ENCODE measurements at places on chromosomes 7 and 10.

DNA sequence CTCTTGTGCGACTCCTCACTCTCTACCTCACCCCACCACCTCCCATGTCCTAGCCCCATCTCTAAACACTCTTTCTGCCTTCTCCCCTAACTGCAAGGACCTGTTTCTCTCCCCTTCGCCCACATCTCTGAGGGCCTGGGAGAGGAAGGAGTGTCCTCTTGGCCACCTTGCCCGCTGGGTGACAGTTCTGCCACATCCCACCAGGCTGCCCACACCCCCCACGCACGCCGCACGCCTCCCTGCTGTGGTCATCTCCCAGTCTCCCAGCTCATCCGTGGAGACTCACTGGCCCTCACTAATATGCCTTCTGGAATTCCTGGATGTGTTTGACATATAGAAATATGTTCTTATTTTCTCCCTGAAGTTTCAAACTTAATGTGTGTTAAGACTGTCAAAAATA, 48.5 kb downstream of the GRB10 start:
- no peak for DNase-seq

- no peak for DNase-seq
Observed at GRCh38 chr7:138491612-138492386, 31.7 kb downstream of the TRIM24 start.

DNA sequence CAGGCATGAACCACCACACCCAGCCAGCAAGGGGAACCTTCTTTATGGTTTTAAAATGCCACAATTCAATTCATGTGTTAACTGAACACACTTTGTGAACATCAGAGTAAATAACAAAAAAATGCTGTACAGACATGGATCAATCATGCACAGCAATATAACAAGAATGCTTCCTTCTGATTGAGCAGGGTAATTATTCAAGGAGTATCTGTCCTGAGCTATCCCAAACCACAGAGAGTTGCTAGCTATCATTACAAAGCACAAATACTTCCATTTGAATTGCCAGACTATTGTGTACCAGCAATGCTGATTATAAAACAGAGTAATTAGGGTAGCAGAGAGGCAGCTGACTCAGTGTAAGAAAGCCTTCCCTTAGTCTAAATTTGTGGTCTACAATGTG, 11.3 kb upstream of the RHOBTB1 start:
- DNase-seq: no peak

- DNase-seq: no peak
Observed at GRCh38 chr10:96271016-96271815, at the start of gene BLNK. BLNK (minus strand) TSS chr10:96271569; CDS start chr10:96271398, 171 bp downstream.

- DNase-seq: peak; percentile 82
Observed at GRCh38 chr10:70478191-70479164, at the start of gene PALD1. PALD1 (plus strand) TSS chr10:70478767; CDS start chr10:70525952, 47,185 bp downstream.

DNA sequence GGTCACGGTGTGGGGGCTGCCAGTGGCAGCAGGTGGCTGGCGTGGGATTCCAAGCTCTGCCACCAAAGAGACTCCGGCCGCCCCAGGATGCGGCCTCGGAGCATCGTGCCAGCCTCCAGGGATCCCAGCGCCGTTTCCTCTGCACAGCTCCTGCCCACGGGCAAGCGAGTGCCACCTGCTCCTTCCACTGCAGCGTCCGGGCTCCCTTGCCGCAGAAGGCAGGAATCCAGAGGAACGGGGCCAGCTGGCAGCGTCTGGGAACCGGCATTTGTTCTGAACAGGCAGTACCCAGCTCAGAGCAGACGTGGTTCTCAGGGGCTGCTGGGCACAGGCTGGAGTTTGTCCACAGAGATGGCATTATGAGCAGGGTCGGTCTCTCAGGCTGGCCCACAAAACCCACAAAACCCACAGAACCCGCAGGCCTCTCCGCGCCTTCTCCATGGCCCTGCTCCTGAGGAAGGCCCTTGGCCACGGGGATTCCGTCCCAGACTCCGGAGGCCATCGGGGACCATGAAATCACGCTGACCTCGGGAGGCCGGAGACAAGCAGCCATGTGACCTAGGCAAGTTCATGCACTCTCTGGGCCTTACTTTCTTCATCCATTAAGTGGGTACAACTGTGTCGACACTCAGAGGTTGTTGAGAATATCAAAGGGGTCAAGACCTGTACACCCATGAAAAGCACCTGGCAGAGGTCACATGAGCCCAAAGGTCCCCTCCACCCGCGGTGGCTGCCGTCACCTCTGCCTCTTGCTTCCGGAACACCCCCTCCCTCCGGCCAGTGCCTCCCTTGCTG, 72.1 kb upstream of the TNRC18 start:
- DNase-seq: peak; percentile 72

DNA sequence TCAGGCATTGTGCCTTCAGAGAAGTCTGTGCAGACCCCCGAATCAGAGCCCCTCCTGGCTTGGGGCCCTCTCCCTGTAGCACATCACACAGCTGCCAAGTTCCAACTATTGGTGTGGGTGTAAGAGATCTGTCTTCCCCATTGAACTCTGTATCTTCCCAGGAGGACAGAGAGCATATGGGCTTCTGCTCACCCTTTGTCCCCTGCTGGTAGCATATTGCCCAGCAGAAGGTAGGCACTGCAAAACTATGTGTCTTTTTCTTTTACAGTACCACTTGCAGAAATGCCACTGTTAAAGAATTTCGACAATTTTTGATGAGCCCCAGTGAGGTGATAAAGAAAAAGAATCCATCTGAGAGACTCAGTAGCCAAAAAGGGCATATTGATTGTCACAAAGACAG, 59.6 kb downstream of the NPY start:
- no peak for DNase-seq

DNA sequence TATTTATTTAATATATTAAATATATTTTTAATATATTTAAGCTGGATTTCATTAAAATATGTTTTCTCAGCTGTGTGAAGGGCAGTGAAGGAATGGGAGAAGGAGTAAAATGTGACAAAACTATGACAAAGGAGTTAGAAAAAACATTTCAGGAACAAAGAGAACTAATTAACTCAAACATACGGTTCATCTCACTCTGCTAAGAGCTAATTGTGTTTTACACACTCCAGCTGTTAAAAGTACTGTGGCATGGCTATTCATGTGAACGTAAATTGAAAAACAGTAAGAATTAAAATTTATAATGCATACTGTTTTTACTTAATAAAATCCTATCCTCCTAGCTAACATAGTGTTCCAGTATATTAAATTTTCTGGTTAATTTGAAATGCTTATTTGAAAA, 262.5 kb upstream of the GNAI1 start:
- DNase-seq: no peak

- no peak for DNase-seq
Observed at GRCh38 chr10:87541114-87541513, 36.4 kb downstream of the MINPP1 start.

- no peak for DNase-seq
Observed at GRCh38 chr7:73477376-73477775, 43.8 kb downstream of the FZD9 start.

DNA sequence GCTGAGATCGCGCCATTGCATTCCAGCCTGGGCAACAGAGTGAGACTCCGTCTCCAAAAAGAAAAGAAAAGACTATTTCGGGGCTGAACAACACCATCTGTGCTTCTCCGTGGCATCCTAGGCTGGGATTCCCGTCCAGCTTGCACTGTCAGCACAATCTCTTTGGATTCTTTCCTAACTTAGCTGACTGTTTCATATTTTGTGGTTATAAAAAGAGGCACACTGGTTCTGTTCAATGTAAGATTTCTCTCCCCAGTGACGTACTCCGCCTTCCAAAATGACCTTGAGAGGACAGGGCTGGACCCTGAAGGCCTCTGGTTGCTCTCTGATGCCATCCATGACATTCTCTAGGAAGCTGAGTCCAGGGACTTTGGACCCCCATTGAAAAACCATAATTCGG, 8.8 kb downstream of the ZNHIT1 start:
- DNase-seq: no peak

DNA sequence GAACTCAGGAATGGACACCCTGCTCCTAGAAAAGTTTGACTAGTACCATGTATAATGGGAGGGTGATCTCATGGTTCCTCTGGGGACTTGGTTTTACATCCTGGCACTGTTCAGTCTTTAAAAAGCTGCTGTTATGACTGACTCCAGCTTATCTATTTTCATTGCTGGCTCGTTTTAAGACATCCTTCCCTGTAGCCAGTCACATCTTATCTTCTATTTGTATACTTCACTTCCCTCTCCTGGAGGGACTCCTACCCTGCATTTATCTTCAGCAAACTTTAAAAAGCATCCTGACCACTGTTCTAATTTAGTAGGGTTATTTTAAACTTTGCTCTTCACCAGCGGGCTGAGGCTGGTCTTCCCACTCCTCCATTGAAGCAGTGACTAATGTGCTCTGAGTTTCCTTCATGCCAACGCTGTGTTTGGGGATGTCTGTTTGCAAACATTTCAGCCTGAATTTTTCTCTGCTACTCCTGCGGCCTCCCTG, 72.9 kb upstream of the ARMC3 start:
- DNase-seq: no peak

GRCh38 chr7:83593921-83594475, 54.9 kb downstream of the SEMA3E start:
- no peak for DNase-seq

DNA sequence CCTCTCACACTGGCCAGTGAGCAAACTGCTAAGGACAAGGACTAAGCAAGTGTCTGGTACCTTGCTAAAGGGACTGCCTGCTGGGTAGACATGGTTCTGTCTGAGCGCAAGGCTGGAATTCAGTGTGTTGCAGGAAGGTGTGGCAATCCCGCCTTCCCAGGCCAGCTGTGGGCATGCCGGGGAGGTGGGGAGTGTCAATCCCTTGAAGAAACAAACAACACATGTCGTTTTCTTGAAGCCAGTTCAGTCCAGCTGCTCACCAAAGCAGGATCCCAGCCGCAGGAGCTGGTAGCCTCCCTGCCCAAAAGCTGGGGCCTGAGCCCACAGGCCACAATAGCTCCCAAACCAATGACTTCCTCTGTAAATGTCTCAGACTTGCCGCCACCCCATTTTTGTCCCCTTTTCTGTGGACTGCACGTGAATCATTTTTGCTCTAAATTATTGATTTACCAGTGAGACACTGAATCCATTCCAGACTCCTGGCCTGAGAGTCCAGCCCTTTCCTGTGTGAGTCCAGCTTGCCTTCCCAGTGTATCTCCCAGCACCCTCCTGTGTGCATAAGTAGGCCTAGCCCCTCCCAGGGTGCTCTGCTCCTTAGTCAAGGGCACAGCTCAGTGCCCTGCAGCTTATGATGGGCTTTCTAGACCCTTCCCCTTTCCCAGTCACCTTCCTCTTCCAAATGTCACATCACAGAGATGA, 166.8 kb downstream of the RGS10 start:
- no peak for DNase-seq

GRCh38 chr7:141915565-141915964, 634 bp upstream of the OR9A4 start:
- no peak for DNase-seq

- no peak for DNase-seq
Observed at GRCh38 chr7:112799448-112800120, 9.4 kb upstream of the TMEM168 start.

- DNase-seq: no peak
Observed at GRCh38 chr10:120111628-120112027, 219.1 kb downstream of the SEC23IP start.

GRCh38 chr7:49322476-49322875, 398.1 kb downstream of the CDC14C start:
- no peak for DNase-seq

DNA sequence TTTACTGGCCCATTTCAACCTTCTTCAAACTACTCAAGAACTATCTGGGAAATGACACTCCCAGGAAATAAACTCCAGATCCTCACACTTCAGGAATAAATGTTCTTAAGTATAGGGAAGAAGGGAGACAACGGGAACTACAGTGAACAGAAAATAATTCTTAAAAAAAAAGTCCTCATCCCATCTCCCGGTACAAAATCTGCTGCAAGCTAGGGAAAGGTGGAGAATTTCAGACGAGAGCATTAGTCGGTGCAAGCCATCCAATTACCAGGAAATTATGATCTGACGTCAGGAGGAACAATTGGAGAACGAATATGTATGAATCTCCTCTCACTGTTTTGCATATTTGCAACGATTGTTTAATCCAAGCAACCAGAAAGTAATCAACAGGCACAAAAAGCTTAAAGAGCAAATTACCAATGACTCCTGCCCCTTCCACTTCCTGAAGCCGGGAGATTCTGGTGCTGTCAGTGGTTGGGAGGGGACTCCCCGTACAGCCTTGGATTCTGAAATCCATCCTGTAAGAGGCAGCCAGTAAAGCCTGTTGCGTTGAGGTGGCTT, 15.1 kb upstream of the GATA3 start:
- peak; percentile 57 for DNase-seq

GRCh38 chr10:31215052-31215451, 104.0 kb upstream of the ZEB1 start:
- no peak for DNase-seq

DNA sequence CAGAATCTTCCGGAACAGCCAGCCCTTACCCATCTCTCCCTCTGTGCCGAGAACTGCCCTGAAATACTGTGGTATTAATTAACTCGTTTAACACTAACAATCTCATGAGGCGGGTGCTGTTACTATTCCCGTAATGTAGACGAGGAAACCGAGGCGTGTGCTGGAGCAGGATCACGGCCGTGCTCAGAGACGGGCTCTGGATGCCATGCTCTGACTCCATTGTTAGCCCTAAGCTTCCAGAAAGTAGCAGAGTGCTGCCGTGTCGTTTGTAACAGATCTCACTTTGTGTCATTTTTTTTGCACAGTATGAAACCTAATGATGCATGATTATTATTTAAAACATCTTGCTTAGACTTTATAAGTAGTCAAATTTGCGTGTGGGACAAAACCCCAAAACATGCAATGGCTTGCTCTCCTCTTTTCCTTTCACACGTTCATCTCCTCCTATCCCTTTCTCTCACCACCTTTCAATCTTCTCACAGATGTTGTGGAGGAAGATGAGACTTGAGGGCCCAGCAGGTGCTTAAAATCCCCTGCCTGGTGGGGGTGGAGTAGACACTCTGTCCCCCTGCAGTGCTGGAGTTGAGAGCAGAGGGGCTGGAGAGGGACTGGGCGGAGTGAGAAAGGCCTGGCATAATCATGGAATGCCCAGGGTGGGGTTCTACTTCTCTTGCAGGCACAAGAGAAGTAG, 482 bp upstream of the ACTR3C start:
- DNase-seq: peak; percentile 52

DNA sequence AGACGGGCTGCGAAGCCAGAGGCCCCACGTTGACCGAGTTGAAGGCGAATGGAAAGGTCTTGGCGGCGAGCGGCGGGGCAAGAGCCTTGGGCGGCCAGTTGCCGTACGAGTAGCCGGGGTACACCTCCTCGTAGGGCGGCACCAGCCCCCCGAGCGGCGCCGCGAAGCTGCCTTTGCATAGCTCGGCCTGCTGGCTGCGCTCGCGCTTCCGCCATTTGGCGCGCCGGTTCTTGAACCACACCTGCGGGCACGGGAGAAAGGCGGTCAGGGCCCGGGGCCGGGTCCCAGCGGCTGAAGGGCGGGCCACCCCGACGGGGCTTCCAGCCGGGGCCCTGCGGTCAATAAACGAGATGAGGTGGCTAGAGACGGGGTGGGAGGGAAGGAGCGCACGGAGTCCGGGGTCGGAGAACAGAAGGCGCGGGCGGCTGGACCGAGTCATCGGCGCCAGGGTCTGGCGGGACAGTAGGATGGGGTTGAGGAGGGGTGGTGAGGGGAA, 4.8 kb downstream of the ELOVL3 start:
- peak; percentile 39 for DNase-seq

- no peak for DNase-seq
Observed at GRCh38 chr10:124997771-124998623, 56.1 kb downstream of the ZRANB1 start.

- DNase-seq: peak; percentile 59
Observed at GRCh38 chr10:112471878-112472487, 25.0 kb downstream of the VTI1A start.

All from brain (organoid and tissue), 16 donors.